ENCODE measurements at places on chromosomes 5 and 9.
A peak's percentile ranks its signal among the peaks of the same experiment; 100 is the strongest.

DNA sequence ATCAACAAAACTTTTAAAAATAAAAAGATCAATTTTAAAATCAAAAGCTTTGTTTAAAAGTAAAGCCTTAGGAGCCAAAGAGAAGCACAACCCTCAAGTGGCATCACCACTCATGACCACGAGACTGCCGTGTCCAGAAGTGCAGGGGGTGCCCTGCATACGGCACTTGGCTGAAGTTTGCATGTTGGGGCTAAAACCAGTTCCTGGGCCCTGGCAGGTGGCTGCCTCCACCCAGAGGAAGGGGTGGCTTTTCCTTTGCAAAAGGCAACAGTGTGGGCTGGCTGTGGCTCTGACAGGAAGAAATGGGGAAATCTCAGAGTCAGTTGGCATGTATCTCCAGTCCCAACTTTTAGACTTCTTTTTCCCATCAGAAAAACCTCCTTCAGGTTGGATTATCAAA is 15.3 kb downstream of the TRMO start:
- DNase-seq, result no peak

DNA sequence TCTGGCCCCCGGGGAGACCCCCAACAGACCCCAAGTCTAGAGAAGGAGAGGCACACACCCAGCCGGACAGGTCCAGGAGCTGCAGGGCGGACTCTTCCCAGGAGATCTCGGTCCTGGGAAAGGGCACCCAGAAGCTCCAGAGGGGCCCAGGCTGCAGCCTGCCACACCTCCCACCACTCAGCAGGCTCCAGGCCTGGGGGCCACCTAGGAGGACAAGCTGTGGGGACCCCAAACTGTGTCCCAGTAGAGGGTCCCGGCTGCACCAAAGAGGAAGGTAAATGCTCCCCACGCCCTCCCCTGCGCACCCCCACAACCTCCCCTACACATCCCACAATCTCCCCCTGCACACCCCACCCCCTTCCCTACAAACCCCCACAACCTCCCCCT is 48.5 kb downstream of the PLEKHG4B start:
- no peak for DNase-seq

DNA sequence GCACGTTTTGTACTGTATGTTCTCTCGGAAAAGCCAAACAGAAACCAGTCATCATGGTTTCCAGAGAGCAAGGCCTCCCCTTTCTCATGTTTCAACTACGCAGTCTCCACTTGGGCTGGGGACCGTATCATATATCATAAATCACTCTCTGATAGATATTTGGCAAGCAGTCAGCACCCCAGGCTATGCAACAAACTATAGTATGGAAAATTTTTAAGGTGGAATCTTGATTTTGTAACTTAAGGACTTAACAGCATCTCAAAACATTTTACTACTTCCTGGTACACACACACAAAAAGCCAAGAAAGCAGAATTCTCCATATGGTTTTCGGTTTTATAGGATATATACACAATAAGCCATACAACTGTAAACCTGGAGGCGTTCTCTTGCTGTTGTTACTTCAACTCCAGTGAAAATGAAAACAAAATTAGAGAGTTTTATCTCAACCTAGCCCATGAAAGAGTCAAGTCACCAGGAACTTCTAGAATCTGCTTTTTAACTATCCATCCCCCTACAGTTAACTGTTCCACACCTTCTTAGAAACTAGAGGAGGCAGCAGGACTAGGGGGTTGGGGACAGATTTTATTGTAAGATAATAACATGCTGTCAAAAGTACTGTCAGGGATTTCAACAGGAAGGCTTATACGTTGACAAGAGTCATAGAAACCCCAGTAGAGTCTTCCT is 283.4 kb downstream of the NFIB start:
- no peak for DNase-seq

GRCh38 chr5:136123236-136123768 is 9.3 kb upstream of the SMAD5 start:
- DNase-seq, result no peak

DNA sequence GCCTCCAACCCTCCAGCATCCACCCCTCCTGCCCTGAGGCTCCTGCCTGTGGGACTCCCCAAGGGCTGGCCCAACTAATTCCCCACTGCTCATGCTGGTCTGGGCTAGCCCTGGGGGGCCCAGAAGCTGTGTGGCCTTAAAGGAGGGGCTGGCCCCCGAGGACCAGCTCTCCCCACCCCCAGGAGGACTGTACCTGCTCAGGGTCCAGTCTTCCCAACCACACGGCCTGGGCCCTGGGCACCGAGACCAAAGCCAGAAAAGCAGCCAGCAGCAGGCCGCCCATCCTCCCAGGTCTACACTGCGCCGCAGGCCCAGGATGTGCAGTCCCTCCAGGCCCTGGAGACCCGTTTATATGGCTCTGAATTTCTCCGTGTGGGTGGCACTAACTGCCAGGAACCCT is at the start of gene LCN6:
Gene LCN6, minus strand, starts transcription at position 325 of the 400 bp plus-strand sequence. Its CDS starts 42 bp downstream, at position 283.
- no peak for DNase-seq

DNA sequence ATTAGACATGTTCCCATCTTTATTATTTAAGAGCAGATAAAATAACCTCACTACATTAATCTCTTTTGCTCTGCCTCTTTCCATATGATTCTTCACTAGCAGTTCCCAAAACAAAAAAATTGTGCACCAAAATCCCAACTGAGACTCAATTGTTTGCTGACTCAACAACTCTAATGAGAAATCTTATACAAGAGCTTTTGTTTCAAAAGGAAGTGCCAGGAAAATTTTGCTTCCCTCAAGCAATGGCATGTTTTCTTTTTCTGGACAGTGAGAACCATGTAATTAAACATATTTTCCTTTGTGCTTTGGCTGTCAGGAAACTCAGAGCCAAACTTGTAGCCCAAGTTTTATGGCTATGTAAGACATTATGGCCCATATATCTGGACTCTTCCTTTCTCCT is 62.0 kb downstream of the TMC1 start:
- DNase-seq, result no peak

DNA sequence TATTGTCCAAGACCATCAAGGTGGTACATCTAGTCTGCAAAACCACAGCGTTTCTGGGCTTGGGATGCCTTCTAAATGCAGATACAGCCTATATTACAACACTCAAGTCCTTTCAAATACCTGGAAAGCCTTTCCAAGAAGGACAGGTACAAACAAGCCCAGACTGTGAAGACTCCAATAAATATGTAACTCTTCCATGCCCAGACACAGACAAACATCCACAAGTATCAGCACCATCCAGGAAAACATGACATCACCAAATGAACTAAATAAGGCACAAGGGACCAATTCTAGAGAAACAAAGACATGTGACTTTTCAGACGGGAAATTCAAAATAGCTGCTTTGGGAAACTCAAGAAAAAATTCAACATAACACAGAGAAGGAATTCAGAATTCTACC is 152.7 kb upstream of the POC5 start:
- DNase-seq, result no peak

DNA sequence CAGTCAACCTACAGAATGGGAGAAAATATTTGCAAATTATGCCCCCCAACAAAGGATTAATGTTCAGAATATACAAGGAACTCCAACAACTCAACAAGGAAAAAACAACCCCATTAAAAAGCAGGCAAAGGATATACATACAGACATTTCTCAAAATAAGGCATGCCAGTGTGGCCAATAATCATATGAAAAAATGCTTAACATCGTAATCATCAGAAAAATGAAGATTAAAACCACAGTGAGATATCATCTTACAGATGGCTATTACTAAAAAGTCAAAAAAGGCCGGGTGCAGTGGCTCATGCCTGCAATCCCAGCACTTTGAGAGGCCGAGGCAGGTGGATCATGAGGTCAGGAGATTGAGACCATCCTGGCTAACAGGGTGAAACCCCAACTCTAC is 103.2 kb downstream of the KLHL3 start:
- DNase-seq, result no peak

DNA sequence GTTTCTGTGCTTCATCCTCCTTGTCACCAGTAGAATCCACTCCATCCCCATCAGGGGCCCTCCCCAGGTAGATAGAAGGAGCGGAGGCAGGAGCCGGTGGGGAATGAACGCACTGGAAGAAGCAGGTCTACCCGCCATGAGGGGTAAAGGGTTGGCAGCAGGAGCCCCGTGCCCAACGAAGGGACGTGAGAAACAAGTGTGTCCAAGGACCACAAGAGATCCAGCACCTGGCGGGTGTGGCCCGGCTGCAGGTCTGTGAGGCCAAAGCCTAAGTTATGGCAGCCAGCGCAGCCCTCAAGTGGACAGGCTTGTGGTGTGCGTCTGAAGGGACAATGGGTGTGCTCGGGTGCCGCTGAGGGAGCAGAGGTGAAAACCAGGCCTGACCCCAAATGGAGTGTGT is 94.3 kb downstream of the IRX2 start:
- DNase-seq, result no peak

GRCh38 chr9:35415402-35416097 is 74.4 kb upstream of the RUSC2 start:
- DNase-seq, result no peak

DNA sequence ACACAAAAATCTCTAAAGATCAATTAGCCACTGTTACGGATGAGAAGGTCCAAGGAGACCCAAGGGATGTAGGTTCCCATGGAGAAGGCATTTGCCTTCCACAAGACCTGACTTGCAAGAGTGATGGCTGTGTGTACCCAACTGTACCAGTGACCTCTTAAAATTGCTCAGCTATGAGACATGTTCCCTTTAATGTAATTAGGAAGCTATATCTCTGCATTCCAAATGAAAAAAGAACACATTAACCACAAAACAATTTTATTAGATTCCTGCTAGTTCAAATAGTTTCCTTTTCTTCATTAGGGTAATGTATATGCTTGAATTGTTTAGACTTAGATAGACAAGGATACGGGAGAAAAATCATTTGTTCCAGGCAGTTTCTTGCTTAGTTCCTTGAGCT is 3.3 kb downstream of the OR2Y1 start:
- no peak for DNase-seq

DNA sequence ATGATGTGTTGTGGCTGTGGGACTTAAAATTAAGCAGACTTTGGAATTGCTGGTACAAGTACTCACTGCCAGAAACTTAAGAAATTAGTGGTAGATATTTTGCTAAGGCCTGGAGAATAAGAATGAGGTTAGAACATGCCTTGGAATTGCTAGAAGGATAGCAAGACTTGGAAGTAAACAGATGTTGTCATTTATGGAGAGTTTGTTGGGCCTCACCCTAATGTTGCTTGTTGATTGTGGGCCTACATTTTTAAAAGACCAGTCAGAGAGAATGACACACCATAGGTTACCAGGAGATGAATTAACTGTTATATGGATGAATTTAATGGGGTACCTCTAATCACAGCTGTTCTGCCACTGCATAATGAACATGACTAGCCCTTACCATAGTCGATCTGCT is 120.1 kb upstream of the GAS1 start:
- no peak for DNase-seq

DNA sequence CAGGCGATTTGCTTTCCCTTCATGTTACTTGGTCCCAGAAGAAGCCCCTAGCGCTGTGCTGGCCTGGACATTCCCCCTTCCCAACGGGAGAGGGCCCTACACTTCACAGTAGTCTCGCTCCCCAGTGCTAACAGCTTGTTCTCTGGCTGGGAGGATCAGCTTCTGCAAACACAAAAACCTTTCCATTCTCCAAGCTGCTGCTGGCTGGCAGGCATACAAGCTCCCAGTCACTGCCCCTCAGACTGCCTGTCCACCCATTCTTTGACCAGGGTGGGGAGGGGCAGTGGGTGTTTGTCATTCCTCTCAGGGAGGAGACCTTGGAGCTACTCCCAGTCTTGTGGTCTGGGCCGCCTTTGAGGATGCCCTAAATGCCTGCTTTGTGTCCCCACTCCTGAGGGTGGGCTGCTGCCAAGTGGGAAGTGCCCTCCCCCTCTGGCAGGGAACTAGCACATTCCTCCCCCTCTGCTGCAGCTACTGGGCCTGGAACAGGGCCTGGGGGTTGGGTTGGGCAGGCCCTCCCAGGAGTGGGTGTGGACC is 20.8 kb downstream of the ENHO start:
- no peak for DNase-seq

GRCh38 chr9:93860694-93861658 is 94.2 kb downstream of the BARX1 start:
- no peak for DNase-seq

- DNase-seq, result no peak
Measured at GRCh38 chr9:78298046-78298765, 1.3 kb downstream of the PSAT1 start.

GRCh38 chr9:106532306-106533015 is 330.5 kb upstream of the ZNF462 start:
- DNase-seq, result no peak

GRCh38 chr5:124747791-124748686 is 1.6 kb upstream of the ZNF608 start:
- no peak for DNase-seq

DNA sequence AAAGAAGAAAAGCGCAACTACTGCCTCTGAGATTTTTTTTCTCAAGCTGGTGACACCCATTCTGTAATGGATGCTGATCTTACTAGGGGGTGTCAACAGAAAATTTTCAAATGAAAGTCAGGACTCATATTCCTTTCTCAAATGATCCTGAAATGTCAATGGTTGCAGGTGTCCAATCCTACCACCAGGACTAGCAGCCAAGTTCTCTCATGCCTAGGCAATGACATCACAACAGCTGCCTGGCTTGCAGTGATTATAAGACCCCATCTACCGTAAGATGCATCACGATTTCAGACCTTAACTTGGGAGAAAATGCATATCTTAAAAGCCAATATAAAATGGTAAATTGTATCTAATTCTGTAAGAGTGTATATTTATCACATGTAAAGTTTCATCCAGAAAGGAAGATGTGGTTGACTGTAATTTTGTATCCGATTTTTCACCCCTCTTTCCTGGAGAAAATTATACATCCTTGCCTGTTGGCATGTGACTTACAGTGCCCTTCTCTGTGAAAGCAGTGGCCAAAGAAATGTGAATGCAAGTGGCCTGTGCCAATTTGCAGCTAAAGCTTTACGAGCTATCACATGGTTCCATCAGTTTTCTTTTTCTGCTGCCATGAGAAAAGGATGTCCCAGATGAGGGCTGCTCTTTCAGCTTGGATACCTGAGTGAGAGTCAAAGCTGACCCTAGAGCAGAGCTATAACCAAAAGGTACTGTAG is 104.4 kb downstream of the DENND1A start:
- no peak for DNase-seq

DNA sequence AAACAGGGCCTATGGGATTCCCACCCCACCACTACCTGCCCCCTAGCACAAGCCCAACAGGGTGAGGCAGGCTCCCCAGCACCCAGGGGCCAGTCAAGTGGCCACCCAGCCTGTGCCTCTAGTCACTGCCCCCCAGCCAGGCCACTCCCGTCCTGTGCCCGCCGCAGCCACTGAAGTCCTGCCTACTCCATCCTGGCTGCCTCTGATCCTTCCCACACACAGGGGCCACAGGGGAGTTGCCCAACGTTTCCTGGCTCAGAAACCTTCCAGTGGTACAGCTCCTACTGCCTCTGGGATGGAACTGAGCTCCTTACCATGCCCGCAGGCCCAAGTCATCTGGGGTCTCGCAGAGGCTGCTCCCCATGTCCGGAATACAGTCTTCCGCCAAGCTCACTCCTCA is 70.2 kb upstream of the STXBP1 start:
- peak; percentile 22 for DNase-seq

DNA sequence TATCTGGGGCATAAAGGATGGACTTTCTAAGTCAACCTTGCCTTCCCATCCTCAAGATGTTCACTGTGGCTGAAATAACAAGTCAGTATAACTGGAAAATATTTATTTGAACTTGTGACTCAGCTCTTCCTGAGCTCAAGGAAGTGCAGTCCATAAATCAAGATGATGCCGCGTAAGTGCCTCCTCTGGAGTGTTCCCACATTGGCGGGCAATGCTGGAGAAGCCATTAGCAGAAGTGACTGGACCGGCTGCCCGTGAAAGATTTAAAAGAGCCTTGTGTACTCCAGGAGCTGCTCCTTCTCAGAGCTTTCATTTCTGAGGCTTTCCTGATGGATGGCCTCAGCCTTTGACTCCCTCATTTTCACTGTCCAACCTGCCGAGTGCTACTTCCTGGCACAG is 17.4 kb downstream of the TMOD1 start:
- DNase-seq, result no peak

All from GOT3 (cell line).